Brain microvascular endothelial cell (primary cell): ENCODE measurements at places on chromosomes 16 and 17.

DNA sequence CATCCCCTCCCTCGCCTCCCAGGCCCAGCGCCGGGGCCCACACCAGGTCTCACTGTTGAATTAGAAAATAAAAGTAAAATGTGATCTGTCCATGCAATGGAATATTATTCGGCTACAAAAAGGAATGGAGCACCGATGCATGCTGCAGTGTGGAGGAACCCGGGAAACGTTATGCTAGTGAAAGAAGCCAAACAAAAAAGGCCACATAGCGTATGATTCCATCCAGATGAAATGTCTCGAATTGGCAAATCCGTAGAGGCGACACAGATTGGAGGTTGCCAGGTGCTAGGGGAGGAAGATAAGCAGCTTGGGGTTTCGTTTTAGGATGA lies 972 bp upstream of the ADCY9 start:
- DNase-seq, result no peak

DNA sequence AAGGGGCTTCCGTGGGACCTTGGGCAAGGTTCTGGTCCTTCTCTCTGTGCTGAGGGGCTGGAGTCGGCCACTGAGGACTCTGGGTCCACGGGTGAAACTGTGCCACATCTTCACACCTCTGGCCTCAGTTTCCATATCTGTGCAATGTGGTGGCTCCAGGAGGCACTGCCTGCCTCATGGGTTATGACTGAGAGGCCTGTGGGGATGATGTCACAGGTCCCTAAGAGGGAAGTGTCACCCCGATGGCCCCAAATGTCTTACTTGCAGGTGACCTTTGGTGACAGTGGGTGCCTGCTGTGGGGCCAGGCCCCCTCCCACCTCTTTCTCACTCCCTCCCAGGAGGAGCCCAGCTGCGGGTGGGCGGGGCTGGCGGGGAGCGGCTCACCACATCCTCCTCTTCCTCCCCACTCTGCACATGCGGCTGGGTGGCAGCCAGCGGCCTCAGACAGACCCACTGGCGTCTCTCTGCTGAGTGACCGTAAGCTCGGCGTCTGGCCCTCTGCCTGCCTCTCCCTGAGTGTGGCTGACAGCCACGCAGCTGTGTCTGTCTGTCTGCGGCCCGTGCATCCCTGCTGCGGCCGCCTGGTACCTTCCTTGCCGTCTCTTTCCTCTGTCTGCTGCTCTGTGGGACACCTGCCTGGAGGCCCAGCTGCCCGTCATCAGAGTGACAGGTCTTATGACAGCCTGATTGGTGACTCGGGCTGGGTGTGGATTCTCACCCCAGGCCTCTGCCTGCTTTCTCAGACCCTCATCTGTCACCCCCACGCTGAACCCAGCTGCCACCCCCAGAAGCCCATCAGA lies at the start of gene IL21R:
Gene IL21R (plus strand): TSS at position 407 of the 801 bp plus-strand sequence. CDS start 27,898 bp downstream, outside the sequence.
- peak; percentile 59 for DNase-seq

DNA sequence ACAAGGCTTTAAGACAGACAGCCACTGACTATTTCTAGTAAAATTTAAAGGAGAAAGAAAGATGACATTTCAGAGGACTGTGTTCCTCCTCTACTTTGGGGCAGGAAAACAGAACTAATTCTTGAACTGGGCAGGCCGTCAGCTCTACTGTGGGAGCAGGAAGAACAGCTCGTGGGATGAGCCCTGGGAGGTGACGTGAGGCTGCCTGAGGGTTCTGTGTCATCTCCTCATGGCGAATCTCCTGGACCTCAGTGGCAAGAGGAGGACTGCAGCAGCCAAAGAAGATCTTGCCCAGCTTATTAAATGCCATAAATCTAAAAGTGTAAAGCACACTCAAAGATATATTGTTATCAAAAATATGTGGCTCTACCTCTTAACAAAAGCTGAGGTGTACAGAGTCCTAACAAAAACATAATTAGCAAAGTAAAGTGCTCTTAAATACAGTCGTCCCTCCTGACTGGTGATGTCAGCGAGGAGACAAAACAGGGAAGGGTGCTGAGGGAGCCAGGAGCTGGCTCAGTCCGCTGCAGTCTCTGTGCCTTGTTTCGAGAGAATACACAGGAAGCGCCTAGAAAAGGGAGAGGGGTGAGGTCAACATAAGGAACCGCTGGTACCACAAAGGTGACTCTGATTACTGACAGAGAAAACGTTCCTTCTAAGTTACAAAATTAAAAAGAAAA lies 58.0 kb downstream of the CREBBP start:
- DNase-seq, result no peak

DNA sequence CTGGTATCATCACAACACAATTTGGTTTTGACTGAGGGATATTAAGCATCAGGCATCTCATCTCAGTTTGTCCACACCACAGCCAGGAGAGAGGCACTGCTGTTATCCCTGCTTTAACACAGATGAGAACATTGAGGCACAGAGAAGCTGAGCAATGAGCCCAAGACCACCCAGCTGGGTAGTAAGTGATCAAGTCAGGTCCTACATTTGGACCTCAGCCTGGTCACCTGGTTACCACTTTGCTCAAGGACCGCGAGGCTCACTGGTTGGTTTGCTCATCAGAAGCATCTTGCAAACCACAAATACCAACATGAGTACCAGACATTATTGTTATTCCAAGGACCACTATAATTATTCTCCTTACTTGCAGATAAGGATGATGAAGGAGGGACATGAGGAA lies 245.5 kb downstream of the CBLN1 start:
- DNase-seq, result no peak

DNA sequence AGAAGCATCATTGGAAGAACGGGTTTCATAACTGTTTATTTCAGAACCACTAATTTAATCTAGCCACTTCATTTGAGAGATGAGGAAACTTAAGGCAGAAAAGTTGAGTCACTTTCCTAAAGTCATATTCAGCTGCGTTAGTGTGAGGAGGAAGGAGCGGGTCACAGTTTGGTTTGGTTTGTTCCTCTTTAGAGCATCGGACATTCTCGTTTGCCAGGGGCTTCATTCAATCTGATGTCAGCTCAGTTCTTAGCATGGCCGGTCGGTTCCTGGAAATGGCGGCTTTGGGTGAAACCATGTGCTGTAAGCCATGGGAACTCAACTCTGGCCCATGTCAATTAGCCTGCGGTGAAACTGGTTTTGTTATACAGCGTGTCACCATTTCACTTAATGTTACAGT lies 186.5 kb downstream of the LGALS9B start:
- no peak for DNase-seq
